WTC11 (cell line): ENCODE measurements at places on chromosomes 13 and 19. TPM values are rescaled to one million over a fixed set of nuclear protein-coding genes. Genes with fewer than 3 reads are reported as not detected.

Gene KLHL1
- not detected in 3 replicates for total RNA-seq

Gene CEACAM16
- not detected in 3 replicates for total RNA-seq

DNA sequence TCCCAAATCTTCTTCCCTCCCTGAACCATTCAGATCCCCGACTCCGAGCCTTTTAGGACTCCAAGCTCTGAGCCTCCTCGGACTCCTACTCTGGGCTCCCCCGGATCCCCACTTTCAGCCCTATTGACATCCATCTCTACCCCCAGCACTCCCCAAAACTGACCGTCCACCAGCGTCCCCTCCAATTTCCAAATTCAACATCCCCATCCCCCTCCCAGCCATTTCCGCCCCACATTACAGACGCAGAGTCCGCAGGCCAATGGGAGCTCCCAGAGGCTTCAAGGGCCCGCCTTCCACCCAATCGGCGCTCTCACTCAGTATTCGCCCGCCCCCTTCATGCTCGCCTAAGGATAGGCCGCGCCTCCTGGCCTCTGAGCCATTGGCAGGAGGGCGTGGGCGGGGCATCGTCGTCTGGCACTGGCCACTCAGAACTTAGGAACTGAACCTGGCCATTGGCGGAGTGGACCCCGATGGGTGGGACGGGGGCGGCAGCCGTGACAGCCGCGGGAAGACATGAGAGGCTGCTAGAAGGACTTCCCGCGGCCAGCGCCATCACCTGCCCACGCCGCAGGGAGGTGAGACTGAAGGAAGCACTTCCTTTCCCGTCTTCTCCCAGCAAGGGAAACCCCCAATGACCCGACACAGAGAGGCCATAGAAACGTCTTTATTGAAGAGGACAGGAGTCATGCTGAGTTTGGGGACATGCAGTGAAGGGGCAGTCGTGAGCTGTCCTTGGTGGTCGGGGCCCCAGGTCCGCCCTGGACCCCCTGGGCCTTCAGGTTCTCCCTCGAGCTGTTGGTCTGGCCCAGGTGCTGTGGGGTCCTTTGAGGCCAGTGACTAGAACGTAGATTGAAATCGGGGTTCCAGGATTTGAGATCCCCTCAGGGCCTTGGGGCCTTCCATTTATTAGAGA is at the start of gene ALKBH6:
TSS of gene ALKBH6 (minus strand) at position 202 of the 913 bp plus-strand sequence. CDS start 816 bp downstream, outside the sequence.
- DNase-seq, result peak; percentile 100

- DNase-seq, result peak; percentile 60
Measured at GRCh38 chr13:62512194-62513141, 1096.8 kb upstream of the PCDH20 start.

GRCh38 chr13:27774169-27774568 is 18.1 kb upstream of the GSX1 start:
- DNase-seq, result no peak

- no peak for DNase-seq
Measured at GRCh38 chr19:1665565-1666047, 13.2 kb upstream of the TCF3 start.

DNA sequence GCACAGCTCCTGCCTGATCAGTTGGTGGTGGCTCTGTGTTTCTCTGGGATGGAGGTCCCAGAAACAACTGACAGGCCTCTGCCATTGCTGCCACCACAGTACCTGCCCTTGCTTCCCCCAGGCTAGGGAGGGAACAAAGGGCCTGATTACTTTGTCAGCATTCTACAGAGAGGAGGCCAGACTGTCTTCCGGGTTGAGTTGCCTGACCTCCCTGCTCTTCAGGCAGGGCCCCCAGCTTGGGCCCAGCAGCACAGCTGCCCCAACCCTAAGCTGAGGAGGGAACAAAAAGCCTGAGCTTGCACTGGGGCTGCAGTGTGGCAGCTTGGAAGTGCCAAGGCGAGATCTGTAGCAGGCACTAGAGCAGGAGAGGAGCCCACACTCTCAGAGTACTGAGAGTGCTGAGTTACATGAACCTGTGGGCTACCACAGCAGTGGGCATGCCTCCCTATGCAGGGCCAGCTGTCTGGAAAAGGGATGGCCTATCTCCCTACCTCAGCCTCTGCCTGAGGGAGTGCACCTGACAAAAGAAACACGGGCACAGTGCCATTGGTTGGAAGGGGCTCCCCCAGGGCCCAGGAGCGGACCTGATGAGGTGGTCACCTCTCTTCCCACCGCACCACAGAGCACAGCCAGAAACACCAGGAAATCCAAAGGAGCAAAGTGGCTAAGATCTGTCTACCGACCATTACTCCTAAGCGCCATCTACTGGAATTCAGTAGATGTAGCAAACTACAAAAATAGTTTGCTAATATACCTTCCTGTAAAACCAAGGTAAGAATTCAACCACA is 24.4 kb downstream of the SLC25A15 start:
- no peak for DNase-seq
